Omental fat pad (tissue), 4 donors: ENCODE measurements at places on chromosomes 7 and 10. TPM values are rescaled to one million over a fixed set of nuclear protein-coding genes. Genes with fewer than 3 reads are reported as not detected.

NUTM2E gene
- total RNA-seq: not detected

AZGP1 gene
- total RNA-seq: 92.5 TPM

EGR2 gene
- total RNA-seq: 5.0 TPM

TMEM140 gene
- 106 TPM for total RNA-seq

ADCYAP1R1 gene
- total RNA-seq: 21.3 TPM

GPER1 gene
- 3.7 TPM for total RNA-seq

HOXA1 gene
- total RNA-seq: 0.56 TPM

NEUROG3 gene
- total RNA-seq: 1.1 TPM

KLLN gene
- 0.95 TPM for total RNA-seq

FZD8 gene
- 7.1 TPM for total RNA-seq

GRCh38 chr7:92456236-92456635 is 9.0 kb downstream of the GATAD1 start:
- no peak for DNase-seq

GRCh38 chr7:95046494-95047240 is 139.3 kb downstream of the PPP1R9A start:
- no peak for DNase-seq

- no peak for DNase-seq
Measured at GRCh38 chr7:96034940-96035727, 262.8 kb downstream of the DYNC1I1 start.

GRCh38 chr10:88984525-88984924 is 6.1 kb upstream of the FAS start:
- DNase-seq: no peak

DNA sequence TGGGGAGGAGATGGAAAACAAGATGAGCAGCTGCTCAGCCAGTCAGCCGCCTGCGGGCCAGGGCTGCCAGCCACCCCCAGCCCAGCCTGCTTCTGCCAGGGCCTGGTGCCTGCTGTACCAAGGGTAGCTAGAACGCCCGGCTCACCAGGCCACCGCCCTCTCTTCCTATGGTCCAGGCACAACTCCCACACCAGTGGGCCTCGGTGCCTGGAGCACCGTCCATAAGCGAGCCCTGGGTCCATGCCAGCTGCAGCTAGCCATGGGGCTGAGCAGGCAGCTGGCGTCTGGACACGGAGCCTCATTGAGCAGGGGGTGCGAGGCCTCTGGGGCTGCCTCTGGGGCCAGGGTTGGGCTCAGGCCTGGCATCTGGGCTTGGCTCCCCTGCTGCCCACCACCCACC is 8.5 kb upstream of the RABGEF1 start:
- DNase-seq: no peak

- no peak for DNase-seq
Measured at GRCh38 chr7:82091126-82091684, 321.4 kb upstream of the HGF start.

GRCh38 chr7:13563257-13563656 is 426.2 kb downstream of the ETV1 start:
- no peak for DNase-seq

DNA sequence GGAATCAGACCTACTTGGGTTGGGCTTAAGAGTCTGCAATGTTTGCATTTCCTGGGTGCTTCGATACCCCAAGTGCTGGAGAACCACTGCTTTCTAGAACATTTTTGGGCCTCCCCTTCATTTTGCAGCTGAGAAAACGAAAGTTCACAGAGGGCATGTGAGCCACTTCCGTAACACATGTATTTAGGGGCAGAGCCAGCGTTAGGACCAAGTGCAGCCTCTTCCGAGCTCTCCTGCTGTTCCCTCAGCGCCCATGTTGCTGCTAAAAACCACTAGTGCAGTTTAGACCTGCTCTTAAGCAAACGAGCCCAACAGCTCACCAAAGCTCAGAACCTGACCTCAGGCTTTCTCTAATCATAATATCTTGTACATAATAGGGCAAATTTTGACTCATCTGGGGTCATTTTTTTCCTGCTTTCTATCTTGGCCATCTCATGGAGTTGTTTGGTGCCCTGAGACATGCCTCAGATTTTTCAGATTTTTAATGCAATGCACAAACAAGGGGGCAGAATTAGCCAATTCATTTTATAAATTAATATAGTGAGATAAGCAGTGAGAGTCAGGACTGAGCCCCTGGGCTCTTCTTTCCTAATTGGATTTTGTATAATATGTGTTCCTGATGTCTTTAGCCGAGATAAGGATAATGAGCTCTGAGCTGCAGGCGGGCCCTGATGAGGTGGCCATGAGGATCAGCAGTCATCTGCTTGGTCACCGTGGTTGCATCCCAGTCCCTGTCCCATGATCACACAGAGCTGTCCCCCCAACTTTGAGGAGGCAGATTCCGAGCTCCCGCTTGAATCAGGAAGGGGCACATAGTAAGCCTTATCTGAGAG is 12.9 kb downstream of the BAG3 start:
- DNase-seq: no peak

GRCh38 chr10:86340991-86341260 is 25.7 kb downstream of the GRID1 start:
- no peak for DNase-seq

DNA sequence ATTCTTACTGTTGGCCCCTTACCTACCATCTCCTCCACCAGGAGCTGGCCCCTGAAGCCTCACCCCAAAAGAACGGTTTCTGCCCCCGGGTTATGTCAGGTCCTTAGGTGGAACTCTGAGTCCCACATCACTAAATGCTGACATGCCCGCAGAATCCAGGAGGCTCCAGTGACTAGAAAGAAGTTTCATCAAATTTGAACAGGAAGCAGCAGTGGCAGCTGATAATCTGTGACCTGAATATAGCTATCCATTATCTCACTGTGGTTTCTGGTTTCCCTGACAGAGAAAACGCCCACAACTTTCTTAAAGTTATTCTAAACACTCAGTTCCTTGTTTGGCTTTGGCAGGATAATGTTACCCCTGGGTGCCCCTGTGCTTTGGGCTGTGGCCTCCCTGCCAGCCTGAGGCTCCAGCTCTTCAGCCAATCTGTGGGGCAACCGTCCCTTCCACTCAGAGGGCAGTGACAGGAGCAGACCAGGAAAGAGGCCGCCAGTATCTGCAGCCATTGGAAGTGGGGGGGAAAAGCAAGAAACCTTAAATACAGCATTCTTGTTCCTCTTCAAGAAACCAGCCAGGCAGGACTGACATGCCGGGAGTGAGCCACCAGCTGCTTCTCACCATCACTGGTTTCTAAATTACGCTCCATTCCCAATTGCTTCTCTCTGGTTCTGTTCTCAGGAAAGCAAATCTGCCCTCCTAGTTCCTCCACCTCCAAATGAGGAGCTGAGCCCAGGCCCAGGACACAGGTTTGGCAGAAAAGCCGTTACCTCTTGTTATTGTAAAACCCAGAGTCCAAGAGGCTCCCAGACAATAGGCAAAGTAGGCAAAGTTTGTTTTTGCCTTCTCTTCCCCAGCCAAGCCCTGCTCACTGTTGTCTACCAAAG is 41.2 kb upstream of the VCL start:
- no peak for DNase-seq

- no peak for DNase-seq
Measured at GRCh38 chr7:142697270-142697669, 52.0 kb upstream of the PRSS1 start.

DNA sequence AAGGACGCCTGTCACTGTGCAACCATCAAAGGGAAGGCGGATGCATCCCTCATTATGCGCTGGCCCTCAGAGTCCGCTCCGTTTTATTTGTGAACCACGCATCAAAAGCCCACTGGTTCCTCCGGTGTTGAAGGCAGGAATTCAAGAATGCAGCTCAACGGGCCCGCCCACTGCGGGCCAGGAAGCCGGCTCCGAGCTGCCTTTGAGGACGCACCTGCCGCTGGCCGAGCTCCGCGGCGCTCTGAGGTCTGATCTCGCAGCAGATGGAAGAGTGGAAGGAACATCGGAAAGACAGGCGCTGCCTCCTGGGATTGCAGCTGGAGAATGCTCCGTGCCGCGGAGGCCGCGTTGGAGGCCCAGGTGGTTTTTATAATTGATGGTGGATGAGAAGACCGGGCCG is 56.9 kb upstream of the ADGRA1 start:
- DNase-seq: no peak

GRCh38 chr7:126179916-126180315 is 1072.8 kb downstream of the GRM8 start:
- no peak for DNase-seq

GRCh38 chr7:27459021-27459730 is 203.5 kb downstream of the HIBADH start:
- DNase-seq: no peak

GRCh38 chr10:71075086-71075758 is 137.1 kb upstream of the UNC5B start:
- no peak for DNase-seq

- DNase-seq: no peak
Measured at GRCh38 chr10:76990561-76990960, 647.0 kb downstream of the KCNMA1 start.

GRCh38 chr10:79927111-79927828 is 21.6 kb downstream of the SFTPD start:
- DNase-seq: no peak

- no peak for DNase-seq
Measured at GRCh38 chr7:25536851-25537250, 308.6 kb upstream of the NPVF start.

GRCh38 chr7:19970514-19970913 is 197.1 kb upstream of the TMEM196 start:
- DNase-seq: no peak

GRCh38 chr7:130210181-130210935 is 2.7 kb downstream of the SSMEM1 start:
- DNase-seq: no peak

GRCh38 chr10:24465124-24465874 is 256.4 kb downstream of the KIAA1217 start:
- no peak for DNase-seq

DNA sequence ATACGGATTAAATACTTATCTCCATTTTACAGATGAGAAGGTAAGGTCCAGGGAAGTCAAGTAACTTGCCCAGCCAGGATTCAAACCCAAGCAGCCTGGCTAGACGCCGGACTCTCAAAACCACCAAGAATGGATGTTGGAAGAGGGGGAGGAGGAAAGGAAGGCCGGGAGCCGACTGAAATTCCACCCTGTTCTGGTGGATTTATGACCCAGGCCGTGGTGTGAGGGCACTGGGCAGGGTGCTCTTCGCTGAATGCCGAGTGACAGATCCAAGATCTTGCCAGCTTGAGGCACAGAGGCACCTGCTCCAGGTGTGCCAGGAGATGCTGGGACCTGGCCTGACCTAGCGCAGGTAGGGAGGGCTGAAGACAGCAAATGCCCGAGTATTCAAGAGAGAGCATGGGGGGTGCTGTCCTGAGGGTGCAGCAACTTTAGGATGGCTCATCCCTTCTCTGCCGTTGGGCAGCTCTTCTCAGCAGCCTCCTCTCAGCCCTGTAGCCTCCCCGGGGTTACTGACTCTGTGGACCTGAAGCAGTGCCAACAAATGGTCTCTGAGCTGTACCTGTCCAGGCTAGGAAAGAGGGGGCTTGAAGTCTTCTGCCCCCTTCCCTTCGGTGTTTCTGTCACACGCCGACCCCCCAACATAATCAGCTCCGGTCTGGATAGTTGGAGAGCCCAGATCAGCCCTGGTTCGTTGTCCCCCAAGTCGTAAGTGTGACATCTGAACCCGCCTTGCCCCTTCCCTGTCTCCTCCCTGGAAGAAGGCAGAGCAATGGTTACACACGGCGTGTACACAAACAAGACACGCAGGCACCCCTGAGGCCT is 713 bp downstream of the LOXL4 start:
- DNase-seq: no peak

DNA sequence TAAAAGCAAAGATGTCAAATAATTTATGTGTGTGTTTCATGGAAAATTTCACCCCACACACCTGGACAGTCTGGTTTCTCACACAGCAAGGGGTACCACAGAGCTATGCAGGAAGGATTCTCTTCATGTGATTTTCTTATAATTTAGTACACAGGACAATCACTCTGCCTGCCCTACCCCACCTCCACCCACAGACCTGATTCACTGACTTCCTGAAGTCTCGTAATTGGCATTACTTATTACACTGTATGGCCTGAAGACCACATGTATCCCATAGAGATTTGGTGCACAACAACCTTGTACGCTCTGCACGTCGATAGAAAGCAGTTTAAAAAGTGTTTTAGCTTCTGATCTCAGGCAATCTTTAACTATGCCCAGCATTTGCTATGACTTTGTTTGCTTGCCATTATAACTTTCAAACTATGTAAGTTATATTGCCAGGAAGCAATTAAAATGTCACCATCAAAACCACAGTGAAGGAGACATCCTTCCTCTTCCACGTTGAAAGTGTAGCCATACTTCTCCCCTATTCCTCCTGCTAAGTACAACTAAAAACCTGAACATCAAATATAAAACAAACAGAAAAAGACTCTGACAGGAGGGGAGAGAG is 279.4 kb upstream of the IMMP2L start:
- no peak for DNase-seq

DNA sequence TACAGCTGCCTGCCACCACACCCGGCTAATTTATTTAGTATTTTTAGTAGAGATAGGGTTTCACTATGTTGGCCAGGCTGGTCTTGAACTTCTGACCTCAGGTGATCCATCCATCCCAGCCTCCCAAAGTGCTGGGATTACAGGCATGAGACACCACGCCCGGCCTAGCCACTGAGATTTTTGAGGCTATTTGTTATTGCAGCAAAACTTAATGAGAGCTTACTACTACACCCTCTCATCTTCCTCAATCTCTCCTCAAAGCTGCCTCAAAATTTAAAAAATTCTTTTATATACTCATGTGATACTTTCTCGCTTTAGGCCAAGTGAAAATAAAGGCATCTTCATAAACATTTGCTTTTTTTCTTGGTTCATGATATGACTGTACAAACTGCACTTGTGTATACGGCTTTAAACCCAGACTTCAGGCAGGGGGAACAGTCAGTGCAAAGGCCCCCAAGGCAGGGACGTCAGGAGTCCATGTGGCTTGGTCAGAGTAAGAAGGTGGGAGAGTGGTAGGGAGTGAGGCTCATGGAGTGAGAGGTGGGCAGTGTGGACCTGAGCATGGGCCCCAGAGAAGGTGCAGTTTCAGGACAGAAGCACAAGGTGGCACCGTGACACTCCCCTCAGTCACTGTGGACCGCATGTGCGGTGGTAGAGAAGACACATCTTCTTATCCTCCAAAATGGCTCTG is 55.5 kb downstream of the SYPL1 start:
- DNase-seq: no peak

DNA sequence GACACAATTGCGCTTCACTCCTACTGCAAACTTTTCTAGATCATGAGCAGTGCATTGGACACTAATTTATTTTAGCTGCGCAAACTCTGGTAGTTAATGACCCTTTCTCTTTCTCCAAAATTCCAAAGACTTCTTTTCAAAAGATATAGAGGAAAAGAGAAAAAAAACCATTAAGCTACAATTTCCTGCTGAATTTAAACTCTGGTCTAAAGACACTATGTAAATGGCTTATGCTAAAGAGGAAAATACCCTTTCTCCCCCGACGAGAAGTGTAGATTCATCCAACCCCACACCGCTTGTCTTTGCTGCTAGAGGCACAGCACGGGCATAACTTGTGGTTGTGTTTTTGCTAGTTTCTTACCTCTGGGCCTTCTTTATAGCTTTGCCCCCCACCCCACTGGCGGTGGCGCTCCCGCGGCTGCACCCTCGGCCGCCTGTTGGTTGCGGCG is 84.1 kb downstream of the SNX10 start:
- DNase-seq: no peak

GRCh38 chr10:102261842-102262241 is 16.5 kb downstream of the GBF1 start:
- DNase-seq: no peak

GRCh38 chr10:64571056-64571455 is 1049.9 kb downstream of the REEP3 start:
- DNase-seq: no peak

- DNase-seq: no peak
Measured at GRCh38 chr7:2116989-2117591, 115.7 kb downstream of the MAD1L1 start.
